ENCODE measurements at places on chromosomes 1 and 21.

- DNase-seq: no peak
Observed at GRCh38 chr1:88917321-88918025, 26.1 kb upstream of the GTF2B start.

DNA sequence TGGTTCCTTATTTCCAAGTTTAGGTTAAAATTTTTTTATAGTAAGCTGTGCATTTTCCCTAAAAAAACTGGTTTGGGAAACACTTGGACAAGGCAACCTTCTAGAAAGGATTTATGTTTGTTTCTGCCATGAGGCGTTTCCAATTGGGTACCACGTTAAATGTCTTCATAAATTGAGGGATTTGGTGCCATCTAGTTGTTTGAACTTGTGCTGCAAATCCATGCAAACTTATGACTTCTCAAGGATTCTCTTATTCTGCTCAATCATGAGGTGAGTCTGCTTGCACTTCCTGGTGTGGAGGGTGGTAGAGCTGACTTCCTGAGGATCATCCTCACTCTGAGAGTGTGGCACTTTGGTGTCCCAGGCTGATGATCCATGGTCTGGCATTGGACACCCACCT, 123.3 kb downstream of the PCNX2 start:
- no peak for DNase-seq

DNA sequence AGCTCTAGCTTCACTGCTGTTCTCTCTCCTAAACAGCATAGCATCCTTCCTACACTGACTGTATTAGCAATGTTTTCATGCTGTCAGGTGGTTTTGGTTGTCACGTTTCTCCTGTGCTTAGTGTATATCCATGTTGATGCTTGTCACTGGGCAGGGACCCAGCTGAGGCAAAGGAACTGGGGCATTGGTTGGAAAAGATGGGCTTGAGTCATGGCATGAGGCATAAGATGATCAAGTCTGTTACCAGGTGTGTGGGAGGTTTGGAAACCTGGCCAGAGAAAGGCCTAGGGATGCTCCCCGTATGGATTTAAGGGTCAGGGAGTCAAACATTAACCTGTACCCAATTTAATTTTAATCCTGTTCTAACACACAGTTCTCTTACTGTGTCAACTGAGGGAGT, 69.6 kb downstream of the OSBPL9 start:
- no peak for DNase-seq

DNA sequence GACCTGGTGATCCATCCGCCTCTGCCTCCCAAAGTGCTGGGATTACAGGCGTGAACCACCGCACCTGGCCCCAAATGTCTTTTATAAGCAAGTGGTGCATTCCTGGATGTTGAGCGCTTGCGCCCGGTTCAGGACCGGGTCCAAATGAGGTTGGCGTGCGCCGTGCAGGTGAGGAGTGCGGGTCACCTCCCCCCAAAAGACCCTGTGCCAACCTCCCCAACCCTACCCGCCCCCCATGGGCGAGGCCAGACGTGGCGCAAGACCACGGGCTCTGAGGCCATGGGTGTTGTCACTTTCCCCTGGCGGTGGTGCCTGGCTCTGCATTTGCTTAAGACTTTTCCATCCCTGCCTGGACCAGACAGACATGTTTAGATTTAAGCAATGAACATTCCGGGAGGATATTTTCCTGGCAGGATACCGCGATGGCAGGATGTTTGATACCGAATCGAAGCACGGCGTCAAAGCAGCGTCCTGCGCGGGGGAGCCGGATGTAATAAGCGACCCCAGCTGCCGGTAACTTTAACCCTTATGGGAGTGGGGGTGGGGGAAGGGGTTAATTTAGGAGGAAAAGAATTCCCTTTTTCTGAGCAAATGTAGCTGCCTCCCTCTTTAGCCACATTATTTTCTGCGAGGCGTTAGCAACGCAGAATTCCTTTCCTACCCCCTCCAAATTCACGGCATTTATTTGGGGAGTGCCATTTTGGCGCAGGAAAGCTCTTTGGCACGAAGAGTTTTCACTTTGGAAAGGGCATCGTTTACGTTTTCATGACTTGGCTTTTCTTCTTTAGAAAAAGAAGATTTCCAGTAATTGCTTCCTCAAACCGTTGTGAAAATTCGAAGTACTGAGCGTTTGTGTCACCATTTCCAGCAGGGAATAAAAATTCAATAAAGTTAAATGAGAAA, 27.8 kb upstream of the RNF187 start:
- DNase-seq: peak; percentile 75

GRCh38 chr1:155256058-155256852, 972 bp upstream of the ENTREP3 start:
- no peak for DNase-seq

DNA sequence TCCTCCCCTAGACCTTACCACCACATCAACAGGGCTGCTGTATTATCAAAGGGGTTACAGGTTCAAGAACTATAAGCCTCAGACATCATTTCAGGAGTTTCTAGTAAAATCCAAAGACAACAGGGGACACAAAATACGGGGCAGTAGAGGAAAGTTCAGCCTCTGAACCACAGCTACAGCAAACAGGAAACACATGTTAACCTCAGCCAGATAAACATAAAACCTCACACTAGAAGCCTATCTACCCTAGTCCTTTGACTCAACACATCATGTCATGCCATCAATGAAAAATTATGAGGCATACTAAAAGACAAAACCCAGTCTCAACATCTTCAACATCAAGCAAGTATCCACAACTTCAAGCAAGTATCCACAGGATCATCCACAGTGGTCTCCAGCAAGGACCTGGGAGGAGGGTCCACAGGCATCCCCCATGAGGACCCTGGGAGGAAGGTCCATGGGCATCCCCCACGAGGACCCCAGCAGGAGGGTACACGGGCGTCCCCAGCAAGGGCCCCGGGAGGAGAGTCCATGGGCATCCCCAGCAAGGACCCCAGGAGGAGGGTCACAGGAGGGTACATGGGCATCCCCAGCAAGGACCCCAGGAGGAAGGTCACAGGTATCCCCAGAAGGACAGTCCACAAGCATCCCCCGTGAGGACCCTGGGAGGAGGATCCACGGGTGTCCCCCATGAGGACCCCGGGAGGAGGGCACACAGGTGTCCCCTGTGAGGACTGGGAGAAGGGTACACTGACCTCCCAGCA, 440.0 kb downstream of the MATN1 start:
- DNase-seq: no peak

DNA sequence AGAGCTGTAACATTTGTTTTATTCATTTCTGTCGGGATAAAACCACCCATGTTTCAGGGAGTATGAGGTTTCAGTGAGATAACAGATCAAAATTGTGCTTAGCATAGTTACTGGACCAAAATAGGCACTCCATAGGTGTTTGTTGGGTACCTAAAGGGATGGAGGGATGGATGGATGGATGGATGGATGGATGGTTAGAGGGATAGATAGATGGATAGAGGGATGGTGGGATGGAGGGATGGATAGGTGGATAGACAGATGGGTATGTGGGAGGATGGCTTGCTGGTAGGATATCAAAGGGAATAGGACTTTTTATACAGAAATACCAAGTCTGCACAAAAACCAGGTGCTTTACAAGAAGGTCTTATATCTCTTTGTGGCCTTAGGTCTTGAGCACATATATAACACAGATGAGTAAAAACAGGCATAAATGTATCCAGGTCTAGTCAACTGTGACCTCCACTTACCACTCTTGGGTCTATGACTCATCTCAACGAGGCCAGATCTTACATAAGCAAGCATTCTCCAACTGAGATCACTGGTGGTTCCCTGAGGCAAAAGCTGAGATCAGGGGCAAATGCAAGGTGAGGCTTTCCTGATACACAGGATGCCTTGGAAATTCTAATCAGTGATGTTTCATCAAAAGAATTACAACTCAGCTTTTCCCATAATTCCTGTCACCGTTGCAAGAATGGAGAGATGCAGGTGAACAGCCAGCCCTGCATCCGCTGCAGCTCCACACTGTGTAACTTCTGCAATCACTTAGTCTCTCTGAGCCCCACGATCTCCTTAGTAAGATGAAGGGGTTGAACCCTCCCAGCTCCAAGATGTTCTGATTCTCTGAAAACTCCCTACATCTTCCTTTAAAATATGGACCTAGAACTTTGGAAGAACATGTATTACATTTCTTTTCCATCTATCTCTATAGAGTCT, 32.0 kb downstream of the PTAFR start:
- no peak for DNase-seq

DNA sequence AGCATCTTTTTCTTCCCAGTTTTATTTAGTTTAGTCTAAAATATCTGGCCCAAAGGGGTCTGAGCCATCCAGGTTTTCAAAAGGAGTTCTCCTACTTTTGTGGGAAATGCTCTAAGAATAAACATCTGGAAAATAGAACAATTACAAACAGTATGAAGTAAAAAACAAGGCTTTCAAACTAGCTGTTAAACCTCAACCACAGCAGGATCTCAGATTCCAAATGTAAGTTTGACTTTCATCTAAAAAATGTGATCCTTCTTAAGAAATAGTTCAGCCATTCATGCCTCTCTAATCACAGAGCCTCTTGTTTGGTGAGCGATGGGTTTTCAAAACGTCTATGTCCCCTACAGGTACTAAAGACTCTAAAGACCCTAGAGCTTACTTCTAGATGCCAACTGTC, 413.5 kb downstream of the DUSP10 start:
- DNase-seq: no peak

DNA sequence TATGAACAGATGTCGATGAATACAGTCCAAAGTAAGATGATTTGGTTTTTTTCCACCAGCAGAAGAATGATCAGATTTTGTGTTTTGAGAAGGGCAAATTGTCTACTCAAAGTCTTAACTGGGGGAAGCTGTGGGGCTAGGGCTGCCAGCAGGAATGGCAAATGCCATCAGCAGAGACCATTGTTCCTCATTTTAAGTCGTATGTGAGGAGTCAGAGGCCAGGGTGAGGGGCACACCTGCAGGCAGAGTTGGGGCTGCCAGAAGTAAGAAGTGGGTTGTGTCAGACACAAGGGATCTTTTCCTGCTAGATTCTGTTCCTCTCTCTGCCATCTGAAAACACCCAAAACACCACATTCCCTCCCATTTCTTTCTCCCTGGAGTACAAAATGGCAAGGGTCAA, 8.7 kb downstream of the PARK7 start:
- DNase-seq: no peak

DNA sequence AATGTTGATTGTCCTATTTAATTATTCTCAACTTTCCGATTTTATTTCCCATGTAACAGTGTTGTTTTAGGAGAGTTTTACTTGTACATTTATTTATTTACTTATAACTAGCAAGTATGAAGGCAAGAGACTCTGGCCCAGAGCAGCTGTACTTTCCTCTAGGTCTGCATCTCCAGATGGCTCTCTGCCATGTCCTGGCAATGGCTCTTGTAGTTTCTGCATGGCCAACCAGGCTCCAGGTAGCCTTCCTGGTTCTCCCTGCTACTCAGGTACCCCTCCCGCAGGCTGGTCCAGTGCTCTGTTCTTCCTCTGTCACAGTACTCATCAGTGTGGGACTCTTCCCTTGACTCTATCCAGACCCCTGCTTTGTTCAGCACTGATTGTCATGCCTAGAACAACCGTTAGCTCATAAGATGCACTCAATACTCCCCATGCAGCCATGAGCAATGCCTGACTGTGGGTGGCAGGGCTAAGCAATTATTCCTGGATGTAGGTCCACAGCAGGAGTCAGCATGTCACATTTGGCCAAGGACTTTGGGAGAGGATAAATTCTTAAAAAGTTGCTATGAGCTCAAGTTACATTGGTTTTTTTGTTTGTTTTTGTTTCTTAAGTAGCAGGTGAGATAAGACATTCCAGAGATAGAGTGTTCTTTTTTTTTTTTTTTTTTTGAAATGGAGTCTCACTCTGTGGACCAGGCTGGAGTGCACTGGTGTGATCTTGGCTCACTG, 10.9 kb upstream of the IL20 start:
- DNase-seq: no peak

DNA sequence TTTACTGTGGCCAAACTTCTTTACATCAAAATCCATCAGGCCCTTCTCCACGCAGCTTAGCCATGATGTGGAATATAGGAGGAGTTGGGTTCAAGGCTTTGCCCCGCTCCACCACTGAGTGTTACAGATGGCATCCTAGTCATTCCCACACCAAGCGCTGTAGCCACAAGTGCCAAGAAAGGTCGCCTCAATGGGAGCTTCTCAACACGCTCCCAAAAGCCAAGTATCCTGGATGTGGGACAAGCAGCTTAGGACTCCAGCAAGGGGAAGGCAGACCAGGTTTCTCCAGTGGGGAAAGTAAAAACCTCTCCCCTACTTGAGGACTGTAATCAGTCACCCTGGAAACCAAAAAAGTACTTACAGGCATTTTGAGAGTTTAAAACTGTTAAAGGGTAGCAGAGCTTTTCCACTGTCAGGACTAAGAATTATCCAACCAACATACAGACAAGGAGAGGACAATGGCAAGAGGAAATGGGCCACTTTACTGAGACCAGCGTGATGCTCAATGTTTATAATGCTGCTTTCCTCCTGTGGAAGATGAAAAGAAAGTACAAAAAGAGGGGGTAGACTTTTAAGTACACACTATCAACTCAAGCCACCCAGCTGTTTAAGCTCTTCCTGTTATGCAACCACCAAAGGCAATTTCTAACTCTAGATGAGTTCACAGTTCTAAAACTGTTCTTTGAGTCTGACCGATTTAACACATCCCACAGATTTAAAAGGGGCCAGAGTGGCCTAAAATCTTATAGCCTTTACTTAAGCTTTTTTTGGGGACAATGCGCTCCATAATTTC, 120.7 kb upstream of the KRTAP19-8 start:
- no peak for DNase-seq

DNA sequence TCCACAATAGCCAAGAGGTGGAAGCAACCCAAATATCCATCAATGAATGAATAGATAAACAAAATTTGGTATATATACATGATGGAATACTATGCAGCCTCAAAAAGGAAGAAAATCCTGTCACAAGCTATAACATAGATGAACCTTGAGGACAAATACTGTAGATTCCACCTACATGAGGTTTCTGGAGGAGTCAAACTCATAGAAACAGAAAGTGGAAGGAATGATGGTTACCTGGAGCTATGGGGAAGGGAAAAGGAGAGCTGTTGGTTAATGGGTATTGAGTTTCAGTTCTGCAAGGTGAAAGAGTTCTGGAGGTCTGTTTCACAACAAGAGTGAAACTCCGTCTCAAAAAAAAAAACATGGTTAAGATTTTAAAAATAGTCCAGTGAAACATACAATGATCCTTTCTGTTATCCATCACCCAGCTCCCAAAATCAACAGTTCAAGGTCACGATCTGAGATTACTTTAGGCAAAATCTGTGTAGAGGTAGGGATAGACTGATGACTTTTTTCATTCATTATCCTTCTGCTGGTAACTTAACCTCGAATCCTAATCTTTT, 80.8 kb upstream of the HNRNPU start:
- DNase-seq: no peak

DNA sequence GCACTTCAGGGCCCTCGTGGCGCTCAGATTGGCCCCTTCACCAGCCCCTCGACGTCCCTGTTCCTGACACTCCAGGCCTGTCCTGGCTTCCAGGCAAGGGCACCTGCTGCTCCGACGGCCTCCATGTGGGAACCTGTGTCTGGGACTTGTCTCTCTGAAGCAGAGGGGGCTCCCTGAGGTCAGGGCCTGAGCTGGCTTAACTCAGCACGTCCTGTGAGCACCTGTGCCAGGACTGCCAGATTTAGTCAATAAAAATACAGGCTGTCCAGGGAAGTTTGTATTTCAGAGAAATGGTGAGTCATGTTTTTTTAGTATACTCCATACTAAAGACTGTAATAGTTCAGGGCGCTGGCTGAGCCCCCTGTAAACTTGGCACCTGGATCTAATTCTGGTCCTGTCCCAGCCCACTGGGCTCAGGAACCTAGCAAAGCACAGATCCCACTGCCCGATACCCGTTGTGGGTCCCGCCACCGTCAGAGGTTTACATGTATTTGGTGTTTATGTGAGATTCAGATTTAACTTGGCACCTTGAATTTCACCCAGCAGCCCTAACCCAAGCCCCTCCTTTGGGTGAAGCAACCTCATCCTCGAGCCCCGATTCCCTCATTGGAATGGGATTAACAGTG, 109.9 kb upstream of the IFFO2 start:
- no peak for DNase-seq

- no peak for DNase-seq
Observed at GRCh38 chr1:162137179-162137960, 67.9 kb downstream of the NOS1AP start.
